ENCODE measurements at places on chromosomes 1 and 21. TPM values are rescaled to one million over a fixed set of nuclear protein-coding genes. Genes with fewer than 3 reads are reported as not detected.
A peak's percentile ranks its signal among the peaks of the same experiment; 100 is the strongest.

DNA sequence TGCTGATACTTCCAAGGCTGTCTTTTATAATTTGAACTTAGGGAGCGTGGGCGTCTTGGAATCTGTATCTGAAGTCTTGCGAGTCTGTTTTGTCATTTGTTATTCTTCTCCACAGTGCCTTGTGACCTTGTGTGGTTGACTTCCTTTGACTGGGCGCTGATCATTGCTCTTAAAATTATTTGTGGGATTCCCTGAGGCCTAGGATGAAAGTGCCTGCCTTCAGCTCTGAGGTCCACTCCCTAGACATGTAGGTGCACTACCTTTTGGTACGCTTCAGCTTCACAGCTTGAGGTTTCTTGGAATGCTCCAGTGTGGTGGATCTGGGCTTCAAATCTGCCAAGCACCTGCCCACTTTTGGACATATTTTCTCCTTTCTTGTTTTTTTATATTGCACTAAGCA, 50.2 kb upstream of the IGSF5 start:
- DNase-seq: no peak

DNA sequence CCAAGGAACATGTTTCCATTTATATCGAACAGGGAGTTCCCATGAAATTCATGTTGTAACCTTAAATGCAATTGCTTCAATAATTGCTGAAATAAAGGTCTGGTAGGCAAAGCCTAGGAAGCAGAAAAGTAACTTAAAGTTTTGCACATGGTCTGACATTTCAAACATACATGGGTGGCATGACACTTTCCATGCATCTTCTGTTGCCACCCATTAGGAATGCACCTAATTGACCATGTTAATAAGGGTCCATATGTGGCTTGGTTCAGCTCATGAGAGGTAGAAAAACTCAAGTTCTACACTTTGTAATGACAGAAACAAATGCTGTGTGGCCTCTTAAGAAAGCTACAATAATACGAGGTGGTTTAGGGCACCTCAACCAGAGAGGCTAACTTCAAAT, 72.0 kb upstream of the GORAB start:
- no peak for DNase-seq

HIVEP3 gene
- 28.8 TPM for total RNA-seq

DNA sequence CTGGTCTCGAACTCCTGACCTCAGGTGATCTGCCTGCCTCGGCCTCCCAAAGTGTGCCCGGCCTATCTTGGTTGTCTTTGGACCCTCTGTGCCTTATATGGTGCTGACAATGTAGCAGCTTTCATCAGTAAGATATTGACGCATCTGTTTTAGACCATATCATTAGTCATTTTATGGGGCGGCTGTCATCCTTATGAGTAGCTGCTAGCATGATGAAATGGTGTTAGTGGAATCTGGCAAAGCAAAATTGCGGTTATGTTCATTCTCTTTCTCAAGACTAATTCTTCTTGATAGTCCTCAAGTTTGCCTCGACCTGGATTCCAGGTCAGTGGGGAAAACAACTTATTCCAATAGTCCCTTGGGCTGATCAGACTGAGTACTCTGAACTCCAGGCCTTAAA, 199.9 kb downstream of the PRDM2 start:
- DNase-seq: no peak

- peak; percentile 37 for DNase-seq
Observed at GRCh38 chr1:6634371-6635052, 9.8 kb downstream of the THAP3 start.

ANGPTL1 gene
- not detected for total RNA-seq

C1orf226 gene
- not detected for total RNA-seq

- no peak for DNase-seq
Observed at GRCh38 chr1:201575912-201576311, 37.0 kb downstream of the NAV1 start.

DNM3 gene
- 2.0 TPM for total RNA-seq

GRCh38 chr21:42790520-42791065, 88.7 kb downstream of the WDR4 start:
- no peak for DNase-seq

ILF2 gene
- total RNA-seq: 169 TPM

OR2L3 gene
- total RNA-seq: not detected

DNA sequence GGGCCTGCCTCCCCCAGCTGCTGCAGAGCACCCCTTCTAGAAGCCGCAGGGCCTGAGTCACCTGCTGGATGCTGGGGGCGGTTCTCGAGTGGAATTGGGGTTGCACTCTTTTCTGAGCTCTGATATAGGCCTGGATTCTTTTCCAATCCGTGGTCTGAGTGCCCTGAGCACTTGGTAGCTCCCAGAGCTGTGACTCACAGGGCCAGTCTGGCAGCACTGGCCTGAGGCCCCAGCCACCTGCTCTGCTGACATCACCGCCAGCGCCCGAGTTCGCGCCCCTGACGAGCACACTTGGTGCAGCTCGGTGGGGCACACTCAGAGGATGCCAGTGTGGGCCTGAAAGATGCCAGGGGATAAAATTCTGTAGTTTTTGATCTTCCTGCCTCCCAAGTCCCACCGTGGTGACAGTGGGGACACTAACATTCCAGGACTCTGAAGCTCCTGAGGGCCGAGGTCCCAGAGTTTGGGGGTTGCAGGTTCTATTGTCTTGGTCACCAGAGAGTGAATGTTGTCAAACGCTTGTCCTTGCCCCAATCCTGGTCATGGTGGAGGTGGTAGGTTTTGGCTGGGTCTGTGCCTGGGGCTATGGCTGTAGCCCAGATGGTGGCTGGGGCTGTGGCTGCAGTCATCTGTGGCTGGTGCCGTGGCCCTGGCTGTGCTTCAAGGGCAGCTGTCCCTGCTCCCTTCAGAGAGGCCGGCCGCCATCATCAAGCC, 74.6 kb downstream of the OBSCN start:
- no peak for DNase-seq

MAEL gene
- total RNA-seq: 0.45 TPM

GFI1 gene
- total RNA-seq: 80.8 TPM

PANK4 gene
- 72.6 TPM for total RNA-seq

DNA sequence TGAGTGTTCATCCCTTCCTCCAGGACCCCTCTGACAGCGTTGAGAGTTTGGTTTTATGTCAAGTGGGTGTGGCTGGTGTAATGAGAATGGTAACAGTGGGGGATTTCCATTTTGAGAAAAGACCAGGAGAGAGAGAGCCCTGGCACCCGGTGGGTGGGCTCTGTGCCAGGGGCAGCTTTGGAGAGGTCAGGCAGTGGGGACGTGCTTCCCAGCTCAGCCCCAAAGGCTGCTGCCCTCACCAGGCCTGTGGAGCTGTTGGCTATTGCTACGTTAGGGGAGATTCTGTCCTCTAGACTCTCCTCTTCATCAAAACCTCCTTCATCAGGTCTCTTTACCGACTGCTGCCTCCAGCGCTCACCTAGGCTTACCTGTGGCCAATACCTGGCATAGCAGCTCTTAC, 176.3 kb downstream of the PTPRU start:
- DNase-seq: no peak

PEX19 gene
- total RNA-seq: 53.8 TPM

EFNA4 gene
- total RNA-seq: 6.6 TPM

GRCh38 chr1:95435611-95436010, 201.6 kb downstream of the RWDD3 start:
- DNase-seq: no peak

DCAF6 gene
- 27.1 TPM for total RNA-seq

PRAMEF33 gene
- total RNA-seq: not detected

RGS4 gene
- total RNA-seq: not detected
